ENCODE measurements at places on chromosomes 7 and 10. TPM values are rescaled to one million over a fixed set of nuclear protein-coding genes. Genes with fewer than 3 reads are reported as not detected.

Gene HABP2
- not detected for total RNA-seq

Gene PLA2G12B
- not detected for total RNA-seq

Gene CDHR3
- 41.1 TPM for total RNA-seq

Gene SLC25A28
- 42.8 TPM for total RNA-seq

Gene PRPS1L1
- not detected for total RNA-seq

Gene PAPOLB
- 0.32 TPM for total RNA-seq

Gene CDNF
- total RNA-seq, result 0.45 TPM

Gene CUEDC2
- 61.0 TPM for total RNA-seq

Gene AS3MT
- 5.1 TPM for total RNA-seq

Gene EGR2
- 0.26 TPM for total RNA-seq

Gene ELFN1
- 3.3 TPM for total RNA-seq

Gene TIMM23
- total RNA-seq, result 52.9 TPM

Gene SPDYE11
- total RNA-seq, result not detected

Gene COPS6
- total RNA-seq, result 49.4 TPM

Gene UCMA
- not detected for total RNA-seq

Gene SLC26A3
- 13.1 TPM for total RNA-seq

Gene ADIRF
- 119 TPM for total RNA-seq

Gene C10orf143
- total RNA-seq, result 4.5 TPM

Gene HOXA3
- 16.2 TPM for total RNA-seq

Gene CYP2C8
- total RNA-seq, result not detected

Gene FEZF1
- not detected for total RNA-seq

Gene FAM25A
- total RNA-seq, result not detected

Gene VWC2
- under 0.01 TPM for total RNA-seq

Gene NHLRC2
- 59.4 TPM for total RNA-seq

Gene TEX47
- not detected for total RNA-seq

Gene SDK1
- 7.8 TPM for total RNA-seq

Gene PGAM1
- 381 TPM for total RNA-seq

Gene FAM180A
- total RNA-seq, result 2.1 TPM

Gene TET1
- 6.9 TPM for total RNA-seq

Gene NPC1L1
- total RNA-seq, result 0.17 TPM

Gene POU6F2
- not detected for total RNA-seq

Gene PRLHR
- 2.1 TPM for total RNA-seq

Gene HOXA4
- total RNA-seq, result 26.8 TPM

Gene TFR2
- 0.32 TPM for total RNA-seq

Gene LIPJ
- total RNA-seq, result not detected

Gene RNF148
- total RNA-seq, result 0.58 TPM

Gene CYP3A4
- not detected for total RNA-seq

Gene NKX2-3
- total RNA-seq, result not detected

Gene TLL2
- 0.17 TPM for total RNA-seq

Gene HERPUD2
- 25.3 TPM for total RNA-seq

Gene RELN
- 4.9 TPM for total RNA-seq

Gene SEMA3E
- 11.2 TPM for total RNA-seq

Gene CTAGE8
- 0.42 TPM for total RNA-seq

Gene FBXL13
- total RNA-seq, result 0.83 TPM

Gene CTAGE15
- 0.34 TPM for total RNA-seq

Gene SH2D4B
- total RNA-seq, result not detected

Gene MTERF1
- 4.3 TPM for total RNA-seq

Gene BLVRA
- 99.5 TPM for total RNA-seq

Gene CALHM3
- not detected for total RNA-seq

Gene HOXA13
- total RNA-seq, result not detected

Gene PTPRZ1
- total RNA-seq, result 6.9 TPM

Gene PRSS2
- 0.39 TPM for total RNA-seq

Gene SNCG
- 32.9 TPM for total RNA-seq

Gene SUGCT
- total RNA-seq, result 11.6 TPM

All from esophagus muscularis mucosa (tissue), 4 donors.